NCI-H82 (cell line): ENCODE measurements at places on chromosomes 13 and 19.

DNA sequence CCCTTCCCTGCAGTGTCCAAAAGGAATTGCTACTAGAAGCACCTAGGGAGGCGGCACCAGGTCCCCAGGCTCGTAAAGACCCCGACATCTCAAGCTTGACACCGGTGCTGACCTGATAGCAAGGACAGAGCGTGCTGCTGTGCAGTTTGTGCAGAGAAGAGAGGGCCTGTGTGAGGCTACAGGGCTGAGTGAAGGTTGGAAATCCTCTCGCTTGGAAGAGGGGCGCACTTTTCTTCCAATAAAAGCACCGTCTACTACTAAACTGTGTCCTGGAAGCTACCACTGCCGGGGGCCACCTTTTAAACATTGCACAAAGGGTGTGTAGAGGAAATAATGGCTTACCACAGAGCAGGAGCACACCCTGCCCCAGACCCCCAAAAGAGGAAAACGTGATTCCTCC, 11.0 kb downstream of the TMEM272 start:
- no peak for DNase-seq

- DNase-seq = no peak
Measured at GRCh38 chr13:111957913-111958450, 109.0 kb upstream of the SOX1 start.

GRCh38 chr19:42109896-42110295, 22.4 kb downstream of the POU2F2 start:
- DNase-seq = no peak

GRCh38 chr13:95564733-95565291, 12.3 kb downstream of the CLDN10 start:
- DNase-seq = no peak

GRCh38 chr13:62278271-62278670, 862.6 kb upstream of the PCDH20 start:
- peak; percentile 4 for DNase-seq

- no peak for DNase-seq
Measured at GRCh38 chr13:108274718-108275117, 5.2 kb downstream of the TNFSF13B start.

- DNase-seq = no peak
Measured at GRCh38 chr13:52361225-52361624, 44.7 kb downstream of the THSD1 start.

- no peak for DNase-seq
Measured at GRCh38 chr19:38665950-38666662, 18.7 kb downstream of the ACTN4 start.

- no peak for DNase-seq
Measured at GRCh38 chr13:20721454-20722357, 18.2 kb downstream of the IL17D start.

DNA sequence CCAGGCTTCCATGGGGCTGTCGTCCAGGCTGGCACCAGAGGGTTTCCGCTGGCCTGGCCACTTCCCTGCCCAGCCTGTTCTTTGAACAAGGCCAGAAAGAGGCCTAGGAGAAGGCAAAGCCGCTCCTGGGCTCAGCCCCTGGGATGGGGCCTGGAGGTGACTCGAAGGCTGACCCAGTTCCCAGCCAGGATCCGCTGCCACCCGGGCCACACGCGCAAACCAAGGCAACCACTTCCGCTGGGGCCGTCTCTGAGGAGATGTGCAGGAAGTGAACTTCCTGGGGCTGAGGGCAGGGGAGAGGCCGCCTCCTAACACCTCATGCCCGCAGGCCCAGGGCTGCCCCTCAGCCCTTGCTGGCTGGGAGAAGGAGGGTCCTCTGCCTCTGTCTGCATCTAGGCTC, 15.2 kb downstream of the PLEKHF1 start:
- no peak for DNase-seq

DNA sequence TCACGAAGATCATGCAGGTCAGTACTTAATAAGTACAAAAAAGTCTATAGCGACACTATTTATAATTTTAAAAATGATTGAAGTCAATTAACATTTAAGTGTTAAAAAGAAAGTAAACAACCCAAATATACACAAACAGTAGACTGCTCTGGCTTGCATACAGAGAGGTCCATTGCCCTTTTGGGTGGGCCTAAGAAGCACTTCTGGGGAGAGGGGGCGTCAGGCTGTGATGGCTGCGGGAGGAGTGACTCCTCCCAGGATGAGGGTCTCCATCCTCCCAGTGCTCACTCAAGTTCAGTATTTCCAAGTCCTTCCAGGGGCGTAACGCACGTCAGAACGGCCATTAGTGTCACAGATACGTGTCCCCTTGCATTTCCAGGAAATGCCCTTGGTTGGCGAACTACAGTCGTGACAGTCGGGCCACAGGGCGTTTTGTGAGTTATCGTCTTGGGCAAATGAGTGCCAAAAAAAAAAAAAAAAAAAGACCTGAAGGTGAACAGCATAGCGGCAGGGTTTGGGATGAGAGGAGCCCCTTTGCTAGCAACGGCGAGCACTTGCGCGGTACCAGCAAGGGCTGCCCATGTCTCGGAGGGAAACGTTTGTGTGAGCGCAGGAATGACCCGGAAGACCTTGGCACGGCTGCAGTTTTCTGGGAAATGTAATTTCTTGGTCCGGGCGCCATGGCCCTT, at the start of gene SCGB2B2:
TSS of gene SCGB2B2 (minus strand) at position 463 of the 689 bp plus-strand sequence. CDS start 82,596 bp downstream, outside the sequence.
- peak; percentile 79 for DNase-seq

GRCh38 chr19:20558011-20558410, 7.6 kb downstream of the ZNF737 start:
- peak; percentile 10 for DNase-seq

DNA sequence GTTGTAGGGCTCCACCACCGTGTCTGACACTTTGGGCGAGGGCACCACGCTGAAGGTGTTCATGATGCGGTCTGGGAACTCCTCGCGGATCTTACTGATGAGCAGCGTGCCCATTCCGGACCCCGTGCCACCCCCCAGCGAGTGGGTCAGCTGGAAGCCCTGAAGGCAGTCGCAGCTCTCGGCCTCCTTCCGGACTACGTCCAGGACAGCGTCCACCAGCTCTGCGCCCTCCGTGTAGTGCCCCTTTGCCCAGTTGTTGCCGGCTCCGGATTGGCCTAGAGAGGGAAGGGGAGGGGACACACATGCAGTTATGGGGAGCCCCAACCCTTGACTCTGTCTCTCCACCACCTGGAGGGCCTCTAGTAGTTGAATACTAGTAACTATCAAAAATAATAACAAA, 6.2 kb downstream of the TUBB4A start:
- DNase-seq = no peak

DNA sequence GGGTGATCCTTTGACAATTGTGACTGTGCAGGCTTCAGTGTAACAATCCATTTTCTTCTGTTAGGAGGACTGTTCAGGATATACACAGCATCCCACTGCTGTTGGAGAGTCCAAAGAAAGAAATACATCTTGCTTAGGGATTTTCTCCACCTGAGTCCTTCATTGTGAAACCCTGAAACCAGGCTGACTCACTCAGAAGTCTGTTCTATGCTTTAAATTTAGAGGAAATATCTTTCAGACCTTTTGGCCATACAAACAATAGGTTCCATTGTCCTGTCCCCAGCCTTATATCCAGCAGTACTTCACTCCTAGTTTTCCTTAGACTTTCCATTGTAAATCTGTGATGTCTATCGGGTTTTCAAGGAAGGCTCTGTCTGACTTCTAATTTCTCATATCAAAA, 379.1 kb downstream of the SUCLA2 start:
- no peak for DNase-seq

GRCh38 chr13:96090240-96091101, 564 bp downstream of the HS6ST3 start:
- DNase-seq = peak; percentile 42

DNA sequence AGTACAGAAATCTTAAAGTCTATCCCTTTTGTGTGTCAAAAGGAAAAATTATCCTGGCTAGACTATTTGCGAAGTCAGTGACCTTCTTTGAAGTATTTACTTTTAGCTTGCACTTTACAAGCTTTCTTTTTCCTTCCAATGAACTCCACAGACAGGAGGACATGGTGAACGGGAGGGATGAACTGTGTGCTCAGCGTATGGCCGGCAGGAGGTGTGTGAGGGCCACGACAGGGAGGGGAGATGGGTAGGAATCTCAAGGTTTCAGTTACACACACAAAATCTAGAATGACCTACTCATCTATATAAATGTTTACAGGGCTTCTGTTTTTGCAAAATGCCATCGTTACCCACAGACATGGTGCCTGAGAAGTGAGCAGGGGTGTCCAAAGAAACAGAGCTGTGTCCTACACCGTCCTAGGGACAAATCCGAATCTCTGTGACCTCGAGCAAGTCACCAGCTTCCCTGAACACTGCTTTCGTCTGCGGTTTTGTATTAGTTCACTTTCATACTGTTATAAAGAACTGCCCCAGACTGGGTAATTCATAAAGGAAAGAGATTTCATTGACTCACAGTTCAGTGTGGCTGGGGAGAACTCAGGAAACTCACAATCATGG, 537.2 kb downstream of the LIG4 start:
- DNase-seq = peak; percentile 77

DNA sequence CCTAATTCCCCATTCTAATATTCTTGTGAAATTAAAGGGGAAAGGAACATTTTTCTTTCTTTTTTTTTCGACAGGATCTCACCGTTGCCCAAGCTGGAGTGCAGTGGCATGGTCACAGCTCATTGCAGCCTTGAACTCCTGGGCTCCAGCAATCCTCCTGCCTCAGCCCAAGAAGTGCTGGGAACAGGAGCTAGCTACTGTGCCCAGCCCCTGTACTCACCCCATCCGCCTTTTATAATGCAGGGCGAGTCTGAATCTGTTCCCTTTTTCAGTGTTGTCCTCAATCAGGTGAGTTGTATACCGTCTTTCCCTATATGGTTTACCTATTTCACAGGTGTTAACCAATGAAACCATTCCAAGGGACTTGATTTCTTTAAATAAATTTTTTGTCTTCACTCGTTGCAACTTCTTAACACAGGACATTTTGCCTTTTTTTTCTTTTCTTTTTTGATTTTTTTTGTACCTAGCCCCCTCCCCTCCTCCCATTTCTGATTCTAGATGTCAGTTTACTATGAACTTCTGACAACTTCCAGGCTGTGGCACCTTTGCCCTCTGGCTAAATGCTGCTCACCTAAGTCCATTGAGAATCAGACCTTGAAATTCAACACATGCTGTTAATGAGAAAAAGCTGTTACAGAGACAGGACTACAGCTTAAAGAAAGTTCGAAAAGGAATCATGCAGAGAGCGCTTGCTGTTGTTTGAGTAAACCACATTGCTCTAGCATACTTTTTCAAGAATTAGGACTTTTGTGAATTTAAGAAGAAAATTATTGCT, 562.1 kb upstream of the KLF12 start:
- DNase-seq = no peak

DNA sequence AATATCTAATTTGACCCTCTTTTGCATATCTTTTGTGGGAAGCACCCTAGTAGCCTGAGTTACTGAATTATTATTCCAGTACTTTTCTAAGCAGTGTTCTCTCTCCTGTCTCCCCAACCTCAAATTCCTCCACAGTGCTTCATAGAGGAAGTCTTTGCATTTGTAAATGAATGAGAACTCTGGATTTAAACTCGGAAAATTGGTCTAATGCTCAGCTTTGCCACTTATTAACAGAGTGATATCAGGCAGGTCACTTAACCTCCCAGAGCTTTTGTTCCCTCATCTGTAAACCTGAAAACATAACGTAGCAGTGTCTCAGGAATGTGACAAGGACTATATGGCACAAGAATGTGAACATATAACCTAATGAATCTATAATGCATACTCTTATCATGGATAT, 26.2 kb downstream of the FREM2 start:
- no peak for DNase-seq

GRCh38 chr19:29255912-29256311, 43.0 kb upstream of the UQCRFS1 start:
- no peak for DNase-seq

GRCh38 chr13:109743706-109744453, 42.5 kb downstream of the IRS2 start:
- DNase-seq = peak; percentile 81

GRCh38 chr19:8085598-8086408, 33.2 kb downstream of the CCL25 start:
- peak; percentile 8 for DNase-seq

DNA sequence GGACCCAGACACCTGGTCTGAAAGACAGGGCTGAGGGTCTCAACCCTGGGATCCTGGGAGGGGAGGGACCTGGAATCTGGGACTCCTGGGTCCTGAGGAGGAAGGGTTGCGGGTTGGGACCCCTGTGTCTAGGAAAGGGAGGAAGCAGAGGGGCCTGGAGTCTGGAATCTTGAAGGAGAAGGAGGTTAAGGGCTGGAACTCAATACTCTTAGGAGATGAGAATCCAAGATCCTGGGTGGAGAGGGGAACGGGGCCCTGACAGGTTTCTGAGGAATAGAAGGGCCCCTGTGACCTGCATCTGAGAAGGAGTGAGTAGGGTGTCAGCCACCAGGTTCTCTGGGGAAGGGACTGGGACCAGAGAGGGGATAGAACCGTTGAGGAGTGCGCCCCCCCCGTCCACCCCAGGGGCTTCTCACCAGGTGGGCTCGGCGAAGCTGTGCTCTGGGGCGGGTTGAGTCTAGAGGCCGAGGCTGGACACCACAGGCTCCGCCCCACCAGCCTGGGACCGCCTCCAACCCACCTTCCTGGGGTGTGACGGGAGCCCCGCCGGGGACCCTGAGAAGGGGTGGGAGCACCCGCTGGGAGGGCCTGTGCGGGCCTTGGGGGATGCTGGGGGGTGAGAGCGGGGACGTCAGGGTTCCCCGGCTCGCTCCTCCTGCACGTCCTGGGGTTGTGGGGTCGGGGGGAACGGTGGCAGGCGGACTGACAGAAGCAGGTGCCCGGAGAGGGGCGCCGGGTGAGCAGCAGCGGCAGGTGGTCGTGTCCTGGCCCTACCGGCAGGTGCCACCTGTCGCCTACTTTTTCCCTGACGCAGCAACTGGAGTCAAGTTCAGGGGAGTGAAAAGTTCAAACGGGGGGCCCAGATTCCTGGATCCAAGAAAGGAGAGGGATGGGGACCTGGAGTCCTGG, at the start of gene MAMSTR:
TSS of gene MAMSTR (minus strand) at position 463 of the 909 bp plus-strand sequence. CDS start 694 bp downstream, outside the sequence.
- no peak for DNase-seq

DNA sequence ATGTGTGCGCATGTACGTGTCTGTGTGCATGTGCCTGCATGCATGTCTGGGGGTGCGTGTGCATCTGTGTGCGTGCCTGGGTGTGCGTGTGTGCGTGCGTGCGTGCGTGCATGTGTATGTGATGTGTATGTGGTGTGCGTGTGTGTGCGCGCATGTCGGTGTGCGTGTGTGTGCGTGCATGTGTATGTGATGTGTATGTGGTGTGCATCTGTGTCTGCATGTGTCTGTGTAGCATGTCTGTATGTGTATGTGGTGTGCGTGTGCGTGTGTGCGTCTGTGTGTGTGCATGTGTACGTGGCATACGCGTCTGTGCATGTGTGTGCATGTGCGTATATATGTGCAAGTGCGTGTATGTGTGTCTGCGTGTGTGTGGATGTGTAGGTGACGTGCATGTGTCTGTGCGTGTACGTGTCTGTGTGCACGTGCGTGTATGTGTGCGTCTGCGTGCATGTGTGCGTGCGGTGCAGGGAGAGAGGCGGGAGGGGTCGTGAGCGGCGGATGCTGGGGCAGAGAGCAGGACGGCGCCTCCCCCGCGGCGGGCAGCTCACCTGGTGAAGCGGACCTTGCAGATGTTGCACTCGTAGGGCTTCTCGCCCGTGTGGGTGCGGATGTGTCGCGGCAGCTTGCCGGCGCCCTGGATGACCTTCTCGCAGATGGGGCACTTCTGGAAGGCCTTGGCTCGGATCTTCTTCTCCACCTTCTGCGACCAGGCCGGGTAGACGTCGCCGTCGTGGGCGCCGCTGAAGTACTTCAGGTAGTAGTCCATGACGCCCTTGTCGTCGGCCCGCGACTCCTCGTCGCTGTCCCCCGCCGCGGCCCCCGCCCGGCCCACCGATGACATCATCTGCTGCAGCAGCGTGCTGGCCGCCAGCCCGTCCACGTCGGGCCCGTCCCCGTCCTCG, 13.0 kb downstream of the ZBTB7A start:
- DNase-seq = no peak

GRCh38 chr19:6100284-6100915, 9.9 kb downstream of the RFX2 start:
- DNase-seq = no peak
